GM23248 (cell line): ENCODE measurements at places on chromosomes 3 and 15. TPM values are rescaled to one million over a fixed set of nuclear protein-coding genes. Genes with fewer than 3 reads are reported as not detected.

DNA sequence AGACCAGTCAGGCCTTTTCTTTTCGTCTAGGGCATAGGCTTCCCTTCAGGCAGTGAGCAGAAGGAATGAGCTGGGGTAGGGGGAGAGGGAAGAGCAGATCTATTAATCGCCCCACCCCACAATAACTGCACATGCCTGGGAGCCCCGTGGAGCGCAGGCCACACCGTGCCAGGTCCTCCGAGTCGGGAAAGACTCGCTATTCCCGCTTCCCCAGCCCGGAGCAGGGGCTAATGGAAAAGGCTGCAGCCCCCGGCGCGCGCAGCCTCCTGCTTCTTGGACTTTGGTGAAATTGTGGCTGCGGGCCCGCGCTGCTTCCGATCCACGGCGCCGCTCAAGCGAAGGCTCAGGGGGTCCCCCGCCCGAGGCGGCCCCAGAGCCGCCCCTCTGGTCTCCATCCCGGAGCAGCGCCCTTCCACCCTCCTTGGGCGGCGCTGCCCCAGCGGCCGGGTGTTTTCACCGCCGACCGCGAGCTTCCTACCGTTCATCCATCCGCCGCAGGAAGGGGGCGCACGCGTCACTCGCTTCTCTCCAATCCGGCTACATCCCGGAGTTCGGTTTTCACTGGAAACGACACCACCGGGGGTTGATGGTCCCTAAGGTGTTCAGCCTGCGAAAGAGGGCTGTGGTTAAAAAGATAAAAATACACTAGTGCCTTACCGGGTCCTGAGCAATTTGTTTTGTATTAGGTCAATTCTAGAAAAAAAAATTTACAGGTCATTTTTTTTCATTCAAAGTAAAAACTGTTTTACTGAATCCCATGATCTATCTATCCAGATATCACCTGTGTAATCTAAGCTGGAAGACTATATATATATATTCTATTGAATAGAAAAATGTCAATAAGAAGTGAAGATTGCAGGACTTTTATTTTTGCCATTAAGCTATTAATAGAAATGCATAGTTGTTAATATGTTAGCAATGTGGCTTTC is 4.4 kb upstream of the SYNM start:
- DNase-seq = peak; percentile 87

DNA sequence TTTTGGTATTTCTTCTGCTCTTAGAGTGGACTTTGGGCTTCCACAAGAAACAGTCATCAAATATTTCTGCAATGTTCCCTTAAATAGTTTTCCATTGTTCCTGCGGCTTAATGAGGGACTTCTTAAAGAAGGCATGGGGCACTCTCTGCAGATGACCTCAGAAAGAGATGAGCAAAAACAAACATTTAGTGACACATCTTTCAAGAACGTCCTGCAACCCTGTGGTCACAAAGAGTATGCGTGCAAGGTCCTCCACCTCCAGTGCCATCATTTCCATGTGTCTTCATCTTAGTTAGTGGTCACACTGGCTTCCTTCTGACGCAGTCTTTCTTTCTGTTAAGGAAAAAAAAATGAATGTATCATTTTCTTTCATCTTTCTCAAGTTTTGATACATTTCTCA is 56.2 kb downstream of the GREM1 start:
- peak; percentile 98 for DNase-seq

GRCh38 chr3:193933451-193933850 is 202.5 kb upstream of the HES1 start:
- no peak for DNase-seq

DNA sequence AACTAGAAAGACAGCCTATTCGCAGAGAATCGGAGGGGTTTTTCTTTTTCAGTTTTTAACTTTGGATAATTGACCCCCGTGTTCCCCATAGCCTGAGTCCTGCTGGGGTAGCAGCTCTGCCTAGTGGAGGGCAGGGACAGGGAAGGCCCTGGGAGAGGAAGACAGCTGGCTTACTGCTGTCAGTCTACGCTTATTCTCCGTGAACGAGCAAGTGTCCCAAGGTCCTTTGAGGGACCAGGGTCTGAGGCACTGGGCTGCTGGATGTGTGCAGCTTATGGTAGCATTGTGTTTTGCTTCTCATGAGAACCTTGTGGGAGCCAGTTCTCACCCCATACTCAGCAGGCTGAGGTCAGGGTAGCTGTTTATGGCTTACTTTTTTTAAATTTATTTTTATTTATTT is 3.0 kb downstream of the LIMD1 start:
- DNase-seq = no peak

DNA sequence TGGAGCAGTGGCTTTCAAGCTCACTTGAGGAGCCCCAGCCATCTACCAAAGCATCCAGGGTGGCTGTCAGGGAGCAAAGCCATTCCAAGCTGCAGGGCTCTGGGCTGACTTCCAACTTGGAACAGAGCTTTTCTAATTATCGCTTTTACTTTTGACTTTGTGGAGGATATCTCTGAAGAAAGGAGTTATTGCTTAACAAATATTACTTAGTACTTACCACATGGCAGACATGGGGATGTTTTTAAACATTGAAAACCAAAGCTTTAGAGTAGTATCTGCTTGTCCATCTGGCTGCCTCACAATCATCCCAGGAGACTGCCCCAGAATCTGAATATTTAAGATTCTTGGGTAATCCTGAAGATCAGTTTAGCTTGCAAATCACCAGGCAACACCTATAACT is 8.9 kb downstream of the TAGLN3 start:
- peak; percentile 50 for DNase-seq

GRCh38 chr15:92749216-92749615 is 93.6 kb upstream of the FAM174B start:
- no peak for DNase-seq

DNA sequence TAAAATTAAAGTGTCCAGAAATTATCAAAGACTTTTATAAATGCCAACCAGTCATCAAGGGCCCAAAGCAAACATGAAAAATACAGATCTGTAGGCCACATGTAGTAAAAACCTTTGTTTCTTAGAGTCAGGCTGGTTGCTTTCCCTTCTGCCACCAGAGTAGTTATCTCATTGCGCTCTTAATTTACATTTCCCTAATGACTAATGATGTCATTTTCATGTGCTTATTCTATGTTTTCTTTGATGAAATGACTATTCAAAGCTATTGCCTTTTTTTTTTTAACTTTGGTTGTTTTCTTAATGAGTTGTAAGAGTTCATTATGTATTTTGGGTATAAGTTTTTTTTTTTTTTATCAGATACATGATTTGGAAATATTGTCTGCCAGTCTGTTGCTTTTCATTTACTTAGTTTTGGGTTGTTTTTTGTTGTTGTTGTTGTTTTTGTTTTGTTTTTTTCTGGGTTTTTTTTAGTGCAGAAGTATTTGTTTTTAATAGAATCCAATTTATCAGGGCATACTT is 140.6 kb downstream of the HCN4 start:
- no peak for DNase-seq

DNA sequence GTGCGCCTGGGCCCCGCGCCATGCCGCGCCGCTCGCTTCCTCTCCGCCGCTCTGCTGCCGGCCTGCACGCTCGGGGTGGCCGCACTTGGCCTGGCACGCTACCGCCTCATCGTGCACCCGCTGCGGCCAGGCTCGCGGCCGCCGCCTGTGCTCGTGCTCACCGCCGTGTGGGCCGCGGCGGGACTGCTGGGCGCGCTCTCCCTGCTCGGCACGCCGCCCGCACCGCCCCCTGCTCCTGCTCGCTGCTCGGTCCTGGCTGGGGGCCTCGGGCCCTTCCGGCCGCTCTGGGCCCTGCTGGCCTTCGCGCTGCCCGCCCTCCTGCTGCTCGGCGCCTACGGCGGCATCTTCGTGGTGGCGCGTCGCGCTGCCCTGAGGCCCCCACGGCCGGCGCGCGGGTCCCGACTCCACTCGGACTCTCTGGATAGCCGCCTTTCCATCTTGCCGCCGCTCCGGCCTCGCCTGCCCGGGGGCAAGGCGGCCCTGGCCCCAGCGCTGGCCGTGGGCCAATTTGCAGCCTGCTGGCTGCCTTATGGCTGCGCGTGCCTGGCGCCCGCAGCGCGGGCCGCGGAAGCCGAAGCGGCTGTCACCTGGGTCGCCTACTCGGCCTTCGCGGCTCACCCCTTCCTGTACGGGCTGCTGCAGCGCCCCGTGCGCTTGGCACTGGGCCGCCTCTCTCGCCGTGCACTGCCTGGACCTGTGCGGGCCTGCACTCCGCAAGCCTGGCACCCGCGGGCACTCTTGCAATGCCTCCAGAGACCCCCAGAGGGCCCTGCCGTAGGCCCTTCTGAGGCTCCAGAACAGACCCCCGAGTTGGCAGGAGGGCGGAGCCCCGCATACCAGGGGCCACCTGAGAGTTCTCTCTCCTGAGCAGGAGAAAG is 951 bp downstream of the GPR62 start:
- peak; percentile 83 for DNase-seq

- DNase-seq = no peak
These were observed 74.9 kb downstream of the LRRFIP2 start for GRCh38 chr3:37099469-37099868.

GRCh38 chr3:34995796-34996430 is 643.4 kb upstream of the ARPP21 start:
- no peak for DNase-seq

DNA sequence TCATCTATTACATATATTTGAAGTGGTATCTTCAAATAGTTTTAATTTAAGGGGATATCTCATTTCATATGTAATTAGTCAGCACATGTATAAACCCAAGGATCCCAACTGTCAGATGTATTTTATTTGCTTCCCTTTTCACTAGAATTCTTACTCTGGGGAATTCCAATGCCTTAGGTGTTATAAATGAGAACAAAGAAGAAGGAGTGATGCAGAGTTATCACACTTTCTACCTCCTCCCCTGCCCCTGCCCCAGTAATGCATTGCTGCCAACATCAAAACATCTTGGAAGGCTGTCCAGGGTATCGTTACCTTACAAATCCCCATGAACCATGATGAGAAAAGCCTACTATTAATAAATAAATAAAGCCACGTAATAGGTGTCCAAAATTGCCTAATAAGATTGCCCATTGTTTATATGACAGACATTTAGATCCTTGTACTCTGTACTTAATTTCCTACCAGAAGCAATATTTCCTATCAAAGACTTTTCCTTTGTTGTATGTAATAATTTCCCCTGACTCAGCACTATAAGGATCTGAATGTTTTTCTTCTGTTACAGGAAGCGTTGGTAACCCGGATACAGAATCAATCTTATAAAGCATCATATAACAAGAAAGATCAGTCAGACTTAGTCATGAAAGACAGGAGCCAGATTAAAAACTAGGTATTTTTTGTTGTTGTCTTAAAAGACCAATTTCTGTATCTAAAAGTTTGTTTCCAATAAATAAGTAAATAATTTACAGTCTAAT is 38.8 kb downstream of the CBLB start:
- peak; percentile 61 for DNase-seq

DNA sequence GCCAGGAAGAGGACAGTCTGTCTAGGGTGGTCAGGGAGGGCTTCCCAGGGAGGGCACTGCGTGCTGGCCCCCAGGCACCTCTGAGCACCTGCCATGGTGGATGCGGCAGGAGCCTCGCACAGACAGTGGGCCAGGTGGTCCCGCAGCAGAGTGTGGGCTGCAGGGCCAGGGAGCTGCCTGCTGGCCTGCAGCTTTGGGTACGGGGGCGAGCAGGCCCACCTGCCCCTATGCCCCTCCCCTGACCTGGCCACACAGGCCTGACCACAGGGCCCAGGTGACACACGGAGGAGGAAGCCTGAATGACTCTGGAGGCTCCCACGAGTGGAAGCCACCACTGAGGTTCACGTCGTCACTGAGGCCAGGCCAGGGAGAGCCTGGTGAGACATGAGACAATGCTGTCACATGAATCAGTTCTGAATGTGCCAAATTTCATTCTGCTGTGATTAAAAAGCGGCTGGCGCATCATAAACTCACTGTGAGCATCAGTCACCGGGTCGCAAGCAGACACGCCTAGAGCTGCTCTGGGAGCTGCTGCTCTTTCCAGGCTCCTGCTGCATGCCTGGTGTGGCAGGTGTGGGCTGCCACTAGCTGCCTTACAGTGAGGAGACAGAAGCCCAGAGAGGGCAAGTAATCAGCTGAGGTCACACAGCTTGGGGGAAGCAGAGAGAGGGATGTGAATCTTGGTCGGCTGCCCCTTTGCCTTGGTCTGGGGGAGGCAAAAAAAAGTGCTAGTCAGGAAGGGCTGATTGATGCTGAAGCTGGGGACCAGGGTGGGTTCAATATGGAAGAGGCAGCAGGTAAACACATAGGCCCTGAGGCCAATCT is 39.5 kb upstream of the IQSEC1 start:
- DNase-seq = peak; percentile 32

DNA sequence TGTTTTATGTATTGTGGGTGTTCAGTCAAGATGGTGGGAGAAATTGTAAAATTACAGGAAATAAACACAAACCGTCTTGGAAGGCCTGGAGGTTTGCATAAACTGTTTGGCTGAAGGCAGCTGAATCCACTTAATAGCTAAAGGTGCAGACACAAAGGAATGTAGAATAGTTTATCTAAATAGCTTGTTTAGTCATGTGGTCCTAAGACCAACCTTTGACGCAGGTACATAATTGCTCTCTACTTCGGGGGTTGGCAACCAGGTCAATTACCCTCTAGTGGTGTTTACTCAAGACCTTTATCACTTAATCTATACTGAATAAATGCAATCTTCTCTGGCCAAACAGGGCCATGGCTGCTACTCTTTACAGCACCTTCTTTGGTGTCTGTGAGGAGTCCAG is 502.8 kb downstream of the IGSF11 start:
- DNase-seq = no peak

GRCh38 chr3:79203144-79203519 is 564.7 kb downstream of the ROBO1 start:
- DNase-seq = no peak

DNA sequence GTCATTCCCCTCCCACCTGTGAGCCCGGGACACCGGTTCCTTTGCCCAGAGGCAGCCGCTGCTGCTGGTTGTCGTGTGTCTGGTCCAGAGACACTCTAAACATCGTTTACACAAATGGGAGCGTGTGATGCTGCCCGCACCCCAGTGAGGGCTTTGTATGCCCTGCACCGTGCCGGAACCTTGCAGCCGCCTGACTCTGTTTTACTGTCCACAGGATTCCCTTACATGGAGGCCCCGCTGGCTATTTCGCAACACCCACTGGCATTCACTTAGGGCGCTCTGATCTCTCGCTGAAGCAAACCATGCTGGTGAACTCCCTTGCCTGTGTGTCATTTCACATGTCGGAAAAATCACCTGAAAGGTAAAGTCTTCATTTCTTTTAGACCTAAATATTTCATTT is 100.8 kb upstream of the SLC6A6 start:
- peak; percentile 83 for DNase-seq

DPPA4 gene
- 0.06 and 0.15 TPM in 2 replicates for polyA plus RNA-seq

EPHA3 gene
- polyA plus RNA-seq = 0.05 TPM in 1 of 2 replicates, not detected in the other

GOLGA8T gene
- polyA plus RNA-seq = not detected in 2 replicates

SYNM gene
- polyA plus RNA-seq = 0.15 and 0.18 TPM in 2 replicates

LMAN1L gene
- not detected in 2 replicates for polyA plus RNA-seq

CCDC33 gene
- polyA plus RNA-seq = not detected in 2 replicates

LRRC49 gene
- 7.6 and 8.3 TPM in 2 replicates for polyA plus RNA-seq

ALCAM gene
- polyA plus RNA-seq = 88.2 and 88.7 TPM in 2 replicates

SLC2A2 gene
- polyA plus RNA-seq = not detected in 2 replicates
